Activated CD4-positive, alpha-beta T cell treated with anti-CD3 and anti-CD28 coated beads for 1 hour (primary cell): ENCODE measurements at places on chromosomes 12 and 14.

- DNase-seq = no peak
These were observed 41.9 kb downstream of the PDE6H start for GRCh38 chr12:15014708-15015107.

- DNase-seq = no peak
These were observed 89.9 kb downstream of the OTOGL start for GRCh38 chr12:80189241-80189640.

DNA sequence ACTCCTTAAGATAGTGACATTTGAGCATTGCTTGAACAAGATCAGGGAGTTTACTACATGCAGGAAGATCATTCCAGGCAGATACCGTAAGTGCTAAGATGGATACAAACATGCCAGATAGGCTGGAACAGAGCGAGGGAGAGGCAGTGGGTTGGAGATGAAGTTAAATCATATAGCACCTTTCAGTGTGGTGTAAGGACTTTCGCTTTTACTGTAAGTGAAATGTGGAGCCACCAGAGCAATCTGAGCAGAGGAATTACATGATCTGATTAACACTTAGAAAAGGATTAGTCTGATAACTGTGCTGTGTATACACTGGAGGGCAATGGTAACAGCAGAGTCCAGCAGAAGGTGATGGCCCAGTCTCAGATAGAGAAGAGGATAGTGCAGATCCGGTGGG is 163.0 kb upstream of the SSTR1 start:
- DNase-seq = no peak

- DNase-seq = no peak
These were observed 132.3 kb downstream of the C12orf75 start for GRCh38 chr12:105462831-105463230.

DNA sequence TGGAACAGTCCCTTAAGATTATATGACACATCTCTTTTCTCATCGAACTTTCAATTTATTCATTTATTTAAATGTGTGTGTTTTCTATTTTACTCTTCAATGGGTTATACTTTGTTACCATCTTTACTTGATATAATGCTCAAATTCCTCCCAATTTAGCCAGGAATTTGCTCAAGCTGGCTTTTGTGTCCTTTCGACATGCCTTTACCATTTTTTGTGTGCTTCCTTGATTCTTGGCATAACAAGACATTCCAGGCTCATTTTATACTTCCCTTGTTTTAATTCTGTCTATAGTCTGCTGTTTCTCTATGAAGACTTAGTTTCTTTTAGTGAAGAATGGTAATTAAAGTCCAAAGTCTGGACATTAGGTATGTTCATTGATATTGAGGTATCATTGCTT is 315.8 kb downstream of the AEBP2 start:
- no peak for DNase-seq

DNA sequence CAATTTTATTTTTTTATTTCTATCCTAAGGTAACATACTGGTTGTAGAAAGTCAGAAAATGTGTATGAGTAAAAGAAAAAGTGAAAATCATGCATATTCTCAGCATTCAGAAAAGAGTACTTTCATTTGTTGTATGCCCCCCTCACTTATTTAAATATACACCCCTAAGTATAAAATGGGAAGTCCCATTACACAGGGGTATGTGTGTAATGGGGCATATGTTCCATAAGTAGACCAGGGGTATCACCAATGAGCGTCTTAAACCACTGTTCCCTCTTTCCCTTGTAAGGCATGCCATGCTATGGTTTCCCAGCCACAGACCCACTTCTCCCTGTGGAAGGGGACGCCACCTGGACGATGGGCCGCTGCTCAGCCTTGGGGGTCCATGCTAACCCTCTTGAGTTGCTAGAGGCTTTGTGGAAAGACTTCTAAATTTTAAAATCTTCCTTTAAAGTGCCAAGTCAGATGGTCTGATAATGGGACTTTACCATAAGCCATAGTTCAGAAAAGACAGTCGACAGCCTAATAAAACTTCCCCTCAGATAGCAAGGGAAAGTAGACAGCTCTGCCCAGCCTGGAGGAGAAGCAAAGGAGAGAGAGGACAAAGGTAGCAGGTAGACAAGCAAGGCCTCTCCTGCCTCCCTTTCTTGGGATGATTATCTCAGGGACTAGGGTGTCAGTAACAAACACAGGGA is 118.2 kb downstream of the ZFP36L1 start:
- no peak for DNase-seq

DNA sequence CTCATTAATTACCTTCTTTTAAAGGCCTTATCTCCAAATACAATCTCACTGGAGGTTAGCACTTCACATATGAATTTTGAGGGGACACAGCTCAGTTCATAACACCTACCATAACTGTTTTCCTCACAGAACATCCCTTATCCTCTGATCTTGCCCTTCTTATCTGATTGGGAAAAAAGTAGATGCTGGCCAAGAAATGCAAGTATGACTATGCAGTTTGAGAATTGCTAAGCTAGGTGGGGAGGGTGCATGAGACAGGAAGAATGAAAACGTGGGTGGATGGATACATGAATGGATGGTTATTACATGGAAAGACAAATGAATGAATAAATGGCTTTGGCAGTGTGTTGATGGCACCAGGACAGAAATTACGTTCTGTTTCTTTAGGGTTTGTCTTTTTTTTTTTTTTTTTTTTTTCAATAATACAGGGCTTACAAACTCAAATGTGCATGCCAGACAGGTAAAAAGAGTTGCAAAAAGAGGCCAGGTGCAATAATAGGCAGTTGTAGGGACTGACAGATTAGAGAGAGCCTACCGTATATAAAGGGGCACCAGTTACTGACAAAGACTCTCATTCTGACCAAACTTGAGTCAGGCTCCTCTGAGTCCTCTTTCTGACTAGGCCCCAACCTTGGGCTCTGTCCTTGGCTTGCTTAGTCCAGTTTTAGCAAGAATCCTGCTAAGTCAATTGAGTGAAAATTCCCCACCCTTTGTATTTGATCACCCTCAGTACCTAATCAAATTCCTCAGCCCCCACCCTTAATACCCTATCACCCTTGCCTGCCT is 304.9 kb downstream of the ZFP36L1 start:
- no peak for DNase-seq

- DNase-seq = no peak
These were observed 52.7 kb downstream of the RASSF3 start for GRCh38 chr12:64663015-64663414.

DNA sequence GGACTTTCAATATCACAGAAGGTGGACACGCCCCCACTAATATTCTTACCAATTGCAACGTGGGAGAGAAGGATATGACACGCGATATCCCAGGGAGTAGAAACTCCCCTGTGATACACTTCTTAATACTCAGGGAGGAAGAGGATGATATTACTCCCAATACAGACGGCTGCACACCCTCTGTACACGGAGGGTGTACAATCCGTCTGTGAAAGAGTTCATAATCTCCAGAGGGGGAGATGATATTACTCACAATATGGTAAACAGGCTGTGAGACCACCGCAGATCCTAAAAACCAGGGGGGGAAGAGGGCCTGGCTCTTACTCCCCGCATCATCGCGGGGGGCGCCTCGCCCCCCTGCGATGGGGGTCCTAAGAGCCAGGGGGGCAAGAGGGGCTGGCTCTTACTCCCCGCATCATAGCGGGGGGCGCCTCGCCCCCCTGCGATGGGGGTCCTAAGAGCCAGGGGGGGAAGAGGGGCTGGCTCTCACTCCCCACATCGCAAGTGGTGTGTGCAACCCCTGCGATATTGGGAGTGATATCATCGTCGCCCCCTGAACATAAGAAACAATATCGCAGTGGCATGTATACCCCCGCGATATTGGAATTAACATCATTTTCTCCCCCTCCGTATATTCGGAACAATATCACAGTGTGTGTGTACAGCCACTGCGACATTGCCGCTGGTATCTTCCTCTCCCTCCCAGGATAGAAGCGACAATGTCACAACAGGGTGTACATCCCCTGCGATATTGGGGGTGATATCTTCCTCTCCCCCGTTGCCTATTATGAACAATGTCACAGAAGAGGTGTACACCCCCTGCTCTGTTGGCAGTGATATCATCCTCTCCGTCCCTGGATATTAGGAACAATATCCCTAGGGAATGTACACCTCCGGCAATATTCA is 8.9 kb upstream of the CLEC6A start:
- no peak for DNase-seq

DNA sequence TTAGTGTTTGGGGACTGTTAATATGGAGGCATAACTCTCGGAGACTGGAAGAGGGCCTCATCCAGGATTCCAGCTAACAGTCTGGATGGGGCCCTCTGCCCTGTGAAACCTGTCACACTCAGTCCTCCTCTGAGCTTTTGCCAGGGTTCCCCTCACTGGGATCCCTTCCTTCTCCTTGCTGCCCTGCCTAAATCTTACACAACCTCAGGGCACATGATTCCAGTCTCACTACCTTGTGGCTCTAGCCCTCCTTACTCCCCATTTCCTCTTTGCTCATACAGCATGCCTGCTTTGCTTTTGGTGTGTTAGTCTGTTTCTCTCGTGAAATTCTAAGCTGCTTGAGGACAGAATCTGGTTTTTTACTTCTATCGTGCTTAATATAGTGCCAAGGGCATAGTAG is 942 bp upstream of the GSG1 start:
- DNase-seq = no peak

DNA sequence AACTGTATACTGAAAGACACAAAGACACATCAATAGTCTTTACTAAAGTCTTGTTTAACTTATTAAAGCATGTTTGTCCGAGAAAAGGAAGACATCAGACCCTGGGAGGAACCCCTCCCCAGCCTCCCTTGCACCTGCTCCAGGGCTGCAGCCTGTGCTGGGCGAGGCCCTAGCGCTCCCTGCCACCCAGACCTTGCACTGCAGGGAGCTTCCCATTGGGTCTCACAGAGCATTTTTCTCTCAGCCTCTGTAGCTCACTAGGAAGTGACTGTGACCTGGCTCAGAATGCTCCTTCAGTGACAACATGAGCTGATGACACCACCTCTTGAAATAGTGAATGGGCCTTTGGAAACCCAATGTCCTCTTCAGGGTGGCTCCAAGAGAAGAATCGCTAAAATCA is 461.2 kb downstream of the TMEM121 start:
- no peak for DNase-seq

- DNase-seq = no peak
These were observed 226.7 kb downstream of the FUT8 start for GRCh38 chr14:65639216-65639615.

GRCh38 chr12:29051221-29051620 is 97.9 kb upstream of the FAR2 start:
- DNase-seq = no peak

- DNase-seq = no peak
These were observed 3.3 kb downstream of the RAD52 start for GRCh38 chr12:946212-946611.

GRCh38 chr14:50967790-50968189 is 23.5 kb upstream of the PYGL start:
- no peak for DNase-seq

- DNase-seq = no peak
These were observed 439.0 kb upstream of the STXBP6 start for GRCh38 chr14:25488961-25489360.

- DNase-seq = no peak
These were observed 5.7 kb upstream of the SERPINA1 start for GRCh38 chr14:94394025-94394493.

- no peak for DNase-seq
These were observed 223.1 kb downstream of the RAD51B start for GRCh38 chr14:68042586-68043210.

DNA sequence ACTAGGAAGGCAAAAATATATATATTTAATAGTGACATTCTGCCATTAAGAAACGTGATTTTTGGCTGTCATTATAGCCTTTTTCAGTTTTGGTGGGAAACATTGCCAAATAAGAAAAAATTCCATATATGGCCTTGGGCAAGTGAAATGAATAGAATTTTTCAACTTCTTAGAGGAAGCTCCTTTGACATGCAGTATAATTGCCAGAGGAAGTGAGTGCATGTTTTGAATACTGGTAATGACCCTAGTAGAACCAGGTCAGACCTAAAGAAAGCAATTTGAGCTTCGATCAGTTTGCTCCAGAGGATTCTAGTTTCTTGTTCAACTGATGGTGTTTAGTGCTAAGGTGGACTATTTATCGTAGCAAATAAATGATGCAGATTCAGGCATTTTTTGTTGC is 26.2 kb upstream of the TRIM9 start:
- DNase-seq = no peak

DNA sequence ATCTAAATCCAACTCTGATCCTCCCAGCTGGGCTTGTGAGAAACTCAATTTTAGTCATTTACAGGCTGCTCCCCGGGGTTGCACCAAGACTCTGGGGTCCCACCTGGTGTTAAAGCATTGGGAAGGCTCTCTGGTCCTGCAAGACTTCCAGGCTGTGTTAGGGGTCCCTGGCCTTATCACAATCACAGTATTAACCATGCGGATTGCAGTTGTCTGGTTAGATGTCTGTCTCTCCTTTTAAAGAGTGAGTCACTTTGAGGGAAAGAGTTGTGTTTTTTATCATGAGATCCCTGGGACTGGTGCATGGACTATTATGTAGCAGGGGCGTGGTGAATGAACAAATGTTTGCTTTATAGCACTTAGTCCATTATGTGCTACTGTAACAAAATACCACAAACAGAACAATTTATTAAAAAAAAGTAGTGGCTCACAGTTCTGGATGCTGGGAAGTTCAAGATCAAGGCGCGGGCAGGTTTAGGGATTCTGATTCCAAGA is 531.4 kb downstream of the FUT8 start:
- DNase-seq = no peak

DNA sequence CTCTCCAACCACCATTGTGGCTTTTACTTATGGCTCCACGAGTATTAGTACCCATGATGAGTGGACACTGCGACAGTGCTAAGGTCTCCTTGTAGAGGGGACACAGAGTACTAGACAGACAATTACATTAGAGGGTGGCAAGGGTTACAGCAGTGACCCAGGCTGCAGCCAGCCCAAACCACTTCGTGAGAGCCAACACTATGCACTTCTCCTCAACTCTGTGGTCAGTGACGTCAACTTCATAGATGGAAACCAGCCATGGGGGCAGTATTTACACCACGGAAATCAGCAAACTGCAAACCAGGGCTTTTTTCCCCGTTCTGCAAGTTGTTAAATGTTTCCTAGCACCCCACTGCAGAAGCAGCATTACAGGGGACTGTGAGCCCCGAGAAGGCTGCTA is 61.6 kb upstream of the ZFP36L1 start:
- no peak for DNase-seq

DNA sequence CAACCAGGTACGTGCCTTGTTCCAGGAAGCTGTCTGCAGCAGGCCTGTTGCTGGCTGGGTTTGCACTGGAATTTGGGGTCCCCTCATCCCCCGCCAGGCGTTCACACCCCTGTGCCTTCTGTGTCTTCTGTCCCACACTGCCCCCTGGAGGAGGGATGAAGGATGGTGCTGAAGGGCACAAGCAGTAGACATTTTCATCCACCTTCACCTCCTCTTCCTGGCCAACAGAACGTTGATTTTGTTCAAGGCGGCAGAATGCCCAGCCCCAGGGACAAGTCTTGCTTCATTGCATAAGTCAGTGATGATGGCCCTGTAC is 122.1 kb downstream of the CALM1 start:
- DNase-seq = peak; percentile 33

GRCh38 chr12:105672121-105672975 is 341.9 kb downstream of the C12orf75 start:
- DNase-seq = no peak

GRCh38 chr14:64844272-64844671 is 35.4 kb downstream of the SPTB start:
- no peak for DNase-seq
